ENCODE measurements at places on chromosomes 16 and 17.

DNA sequence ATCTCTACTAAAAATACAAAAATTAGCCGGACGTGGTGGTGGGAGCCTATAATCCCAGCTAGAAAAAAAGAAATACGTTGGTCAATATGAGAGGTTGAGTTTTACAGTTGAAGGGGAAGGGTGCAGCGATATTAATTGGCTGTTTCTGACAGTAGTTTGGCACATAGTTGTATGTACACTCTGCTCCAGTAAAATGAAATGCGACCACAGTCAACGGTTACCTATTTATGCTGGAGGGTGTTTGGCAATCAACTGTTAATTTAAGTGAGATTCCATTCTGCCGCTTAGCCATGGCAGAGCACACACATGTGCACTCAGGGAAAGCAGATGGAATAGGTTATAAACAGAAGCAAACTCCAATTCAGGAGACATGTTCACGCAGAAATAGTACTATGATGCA, 9.3 kb upstream of the ZNF594 start:
- no peak for DNase-seq

GRCh38 chr17:46194393-46195216, 1.4 kb upstream of the KANSL1 start:
- DNase-seq = no peak

DNA sequence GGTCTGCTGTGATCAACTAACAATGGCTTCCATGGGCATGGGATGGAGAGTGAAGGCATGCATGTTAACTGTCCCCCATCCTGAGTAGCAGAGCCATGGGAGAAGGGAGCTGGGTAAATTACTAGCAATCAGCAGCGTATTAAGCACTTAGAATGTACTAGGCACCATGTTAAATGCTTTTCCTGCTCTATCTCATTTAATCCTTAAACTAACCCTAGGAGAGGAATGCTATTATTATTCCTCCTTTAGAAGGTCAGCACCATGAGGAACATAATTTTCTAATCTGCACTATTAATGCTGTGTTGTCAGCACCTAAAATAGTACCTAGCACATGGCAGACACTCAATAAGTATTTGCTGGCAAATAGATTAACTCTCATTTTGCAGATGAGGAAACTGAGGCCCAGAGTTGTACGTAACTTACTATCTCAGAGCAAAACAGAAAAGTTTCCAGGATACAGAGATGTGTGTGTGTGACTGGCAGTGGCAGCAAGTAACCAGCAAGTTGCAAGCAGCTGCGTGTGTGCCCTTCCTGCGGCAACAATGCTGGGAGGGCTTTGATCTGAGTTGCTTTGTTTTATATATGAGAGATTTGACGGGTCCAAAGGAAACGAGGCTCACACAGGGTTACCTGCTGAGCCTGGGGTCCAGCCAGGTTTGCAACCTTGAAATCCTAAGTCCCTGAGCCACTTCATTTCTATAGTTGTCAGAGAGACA, 6.5 kb upstream of the KLHL36 start:
- no peak for DNase-seq

GRCh38 chr17:28684963-28685362, 23.0 kb downstream of the SUPT6H start:
- DNase-seq = no peak

DNA sequence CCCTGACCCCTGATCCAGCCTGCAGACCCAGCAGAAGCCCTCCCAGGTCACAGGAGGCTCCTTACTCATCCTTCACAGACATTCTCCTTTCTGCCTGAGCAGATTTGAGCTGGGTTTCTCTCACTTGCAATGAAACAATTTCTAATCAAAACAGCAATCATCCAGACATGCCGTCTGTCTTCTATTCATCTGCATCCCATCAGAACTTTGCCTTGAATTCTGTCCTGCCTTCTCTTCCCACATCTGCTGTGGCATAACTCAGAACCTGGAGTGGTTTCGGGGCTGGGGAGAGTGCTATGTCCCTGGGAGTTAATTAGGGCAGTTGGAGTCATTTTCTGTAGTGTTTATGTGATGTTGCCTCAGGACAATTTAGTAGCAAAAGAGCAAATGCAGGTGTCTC, 278.6 kb downstream of the CBLN1 start:
- no peak for DNase-seq

GRCh38 chr16:77551357-77551756, 116.5 kb upstream of the ADAMTS18 start:
- no peak for DNase-seq

DNA sequence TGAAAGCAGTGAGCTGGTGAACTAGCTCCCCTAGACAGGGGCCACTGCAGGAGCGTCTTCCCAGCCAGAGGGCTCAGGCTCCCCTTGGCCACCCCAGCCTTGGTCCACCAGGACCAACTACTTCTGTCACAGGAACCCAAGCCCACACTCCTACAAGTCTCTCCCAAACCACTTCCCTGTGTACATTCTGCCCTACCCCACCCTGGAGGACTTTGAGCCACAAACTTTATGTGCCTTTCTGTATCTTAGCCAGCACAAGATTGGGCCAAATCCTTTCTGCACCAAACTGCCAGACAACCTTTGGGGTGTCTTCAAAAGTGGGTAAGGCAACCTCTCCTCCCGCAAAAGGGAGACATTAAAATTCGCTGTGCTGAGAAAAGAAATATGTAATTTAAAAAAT, 31.6 kb downstream of the EFCAB5 start:
- no peak for DNase-seq

DNA sequence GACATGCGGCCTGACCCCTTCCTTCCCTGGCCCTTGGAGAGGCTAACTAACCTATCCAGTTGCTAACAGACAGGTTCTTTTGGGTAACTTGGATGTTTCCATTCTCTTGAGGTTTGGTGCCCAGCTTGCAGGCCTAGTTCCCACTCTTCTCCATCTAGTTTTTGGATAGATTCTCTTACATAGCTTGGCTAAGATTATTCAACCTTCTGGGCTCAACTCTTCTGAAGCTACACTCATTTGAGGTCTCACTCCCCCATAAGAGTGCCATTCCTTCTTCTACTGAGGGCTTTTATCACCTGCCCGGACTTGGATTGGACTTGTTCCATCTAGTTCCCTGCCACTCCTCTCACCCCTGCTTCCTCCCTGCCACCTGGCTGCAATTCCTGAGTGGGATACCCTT, 44.1 kb upstream of the MARCHF10 start:
- no peak for DNase-seq

DNA sequence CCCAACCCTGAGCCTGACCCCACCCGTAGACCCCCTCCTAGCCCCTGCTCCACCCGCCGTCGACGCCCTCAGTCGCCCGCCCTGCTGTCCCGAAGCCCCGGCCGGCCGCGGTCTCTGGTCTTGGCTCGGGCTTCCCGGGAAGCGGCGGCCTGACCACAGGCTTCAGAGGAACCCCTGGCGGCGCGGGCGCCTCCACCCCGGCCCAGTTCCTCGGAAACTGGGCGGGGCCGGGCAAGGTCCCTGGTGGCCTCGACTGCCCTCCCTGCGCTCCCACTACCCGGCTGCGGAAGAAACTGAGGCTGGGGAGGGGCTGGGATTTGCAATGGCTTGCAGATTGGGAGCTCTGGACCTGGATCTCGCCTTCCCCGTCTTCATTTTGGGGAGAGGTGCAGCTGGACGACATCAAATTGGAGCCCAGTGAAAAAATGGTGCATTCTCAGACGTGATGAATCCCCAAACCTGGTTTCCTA, 692 bp upstream of the SOCS1 start:
- no peak for DNase-seq

DNA sequence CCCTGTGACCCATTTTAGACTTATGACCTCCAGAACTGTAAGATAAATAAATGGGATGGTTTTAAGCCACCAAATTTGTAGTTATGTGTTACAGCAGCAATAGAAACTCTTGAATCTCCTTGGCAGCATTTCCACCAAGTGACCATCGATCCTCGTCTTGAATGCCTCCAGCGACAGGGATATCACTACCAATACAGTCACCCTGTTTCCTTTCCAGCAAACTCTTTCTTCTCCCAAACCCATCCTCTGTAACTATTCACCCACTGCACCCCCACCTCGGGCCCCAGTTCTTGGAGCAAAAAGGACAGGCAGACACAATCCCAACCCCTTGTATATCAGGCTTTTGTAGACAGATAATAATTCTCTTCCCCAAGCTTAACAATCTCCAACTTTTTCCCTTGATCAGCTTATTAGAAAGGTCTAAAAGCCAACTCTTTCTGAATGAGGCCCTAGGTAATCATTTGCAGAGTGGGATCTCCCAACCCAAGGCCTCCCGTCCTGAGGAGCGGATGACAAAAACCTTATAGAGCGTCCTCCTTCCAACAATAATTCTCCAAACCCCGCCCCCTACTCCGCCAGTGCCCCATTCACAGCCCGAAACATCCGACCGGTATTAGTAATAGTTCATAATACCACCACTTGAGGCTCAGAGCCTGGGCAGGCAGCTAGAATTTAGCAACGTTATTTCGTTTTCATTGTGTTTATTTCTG, 14.7 kb upstream of the PLLP start:
- no peak for DNase-seq

GRCh38 chr17:2905269-2905668, 109.0 kb downstream of the RAP1GAP2 start:
- DNase-seq = no peak

- no peak for DNase-seq
These were observed 1001.6 kb upstream of the CDH8 start for GRCh38 chr16:63037761-63038396.

- no peak for DNase-seq
These were observed 43.2 kb upstream of the METRNL start for GRCh38 chr17:83036193-83036592.

- DNase-seq = no peak
These were observed 9.8 kb upstream of the LASP1NB start for GRCh38 chr17:38915639-38915995.

DNA sequence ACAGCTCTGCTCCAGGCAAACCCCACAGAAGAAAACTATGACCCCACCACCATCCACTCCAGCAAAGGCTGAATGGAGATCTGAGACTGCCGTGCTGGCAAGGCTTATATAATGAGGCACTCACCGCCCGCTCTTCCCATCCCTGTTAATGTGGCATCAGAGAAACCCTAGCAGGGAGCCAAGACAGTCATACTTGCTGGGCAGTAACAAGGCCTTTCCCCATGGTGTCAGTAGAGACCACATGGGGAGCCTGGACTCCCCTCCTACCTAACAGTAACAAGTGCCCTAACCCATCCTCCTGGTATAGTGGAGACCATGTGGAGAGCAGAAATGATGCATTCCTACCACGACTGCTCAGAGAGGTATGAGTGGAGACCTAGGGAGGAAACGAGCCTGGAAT, 235.2 kb downstream of the C16orf78 start:
- no peak for DNase-seq

All from stimulated activated CD4-positive, alpha-beta T cell treated with anti-CD3 and anti-CD28 coated beads, Interleukin-15, amount 100 ng/mL, for 1 hour (primary cell).